Amniotic epithelial cell (primary cell): ENCODE measurements at places on chromosomes 6 and 20.

DNA sequence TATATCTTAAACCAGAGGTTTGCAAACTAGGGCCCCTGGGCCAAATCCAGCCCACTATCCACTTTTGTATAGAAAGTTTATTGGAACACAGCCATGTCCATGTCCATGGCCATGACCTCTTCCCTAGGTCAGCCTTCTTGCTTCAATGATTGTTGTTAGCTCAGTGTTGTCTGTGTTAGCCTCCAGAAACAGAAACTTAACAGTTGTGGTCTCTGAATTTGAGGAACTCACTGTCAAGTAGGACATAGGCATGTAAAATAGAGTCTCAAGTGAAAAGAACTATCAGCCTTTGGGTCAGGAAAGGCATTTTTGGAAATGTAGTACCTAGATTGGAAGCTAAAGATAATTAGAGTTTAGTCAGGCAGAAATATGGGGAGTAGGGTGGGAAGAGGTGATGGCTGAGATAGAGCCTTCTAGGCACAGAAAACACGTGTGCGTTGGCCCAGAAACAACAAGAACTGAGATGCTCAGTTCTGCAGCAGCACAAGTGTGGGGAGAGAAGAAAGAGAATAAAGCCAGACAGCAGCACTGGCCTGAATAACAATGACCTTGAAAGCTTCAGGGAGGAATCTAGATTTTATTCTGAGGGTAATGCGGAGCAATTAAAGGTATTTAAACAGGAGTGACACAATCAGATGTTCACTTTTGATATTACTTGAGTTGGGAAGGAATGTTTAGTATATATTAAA lies 87.0 kb upstream of the OLIG3 start:
- DNase-seq: no peak

GRCh38 chr6:22880686-22881433 lies 311.5 kb downstream of the HDGFL1 start:
- DNase-seq: peak; percentile 99

GRCh38 chr6:12473494-12473893 lies 183.3 kb downstream of the EDN1 start:
- no peak for DNase-seq

GRCh38 chr6:105433723-105434122 lies 30.8 kb upstream of the PREP start:
- no peak for DNase-seq

- DNase-seq: no peak
These were observed 29.2 kb upstream of the CNKSR3 start for GRCh38 chr6:154539593-154540269.

DNA sequence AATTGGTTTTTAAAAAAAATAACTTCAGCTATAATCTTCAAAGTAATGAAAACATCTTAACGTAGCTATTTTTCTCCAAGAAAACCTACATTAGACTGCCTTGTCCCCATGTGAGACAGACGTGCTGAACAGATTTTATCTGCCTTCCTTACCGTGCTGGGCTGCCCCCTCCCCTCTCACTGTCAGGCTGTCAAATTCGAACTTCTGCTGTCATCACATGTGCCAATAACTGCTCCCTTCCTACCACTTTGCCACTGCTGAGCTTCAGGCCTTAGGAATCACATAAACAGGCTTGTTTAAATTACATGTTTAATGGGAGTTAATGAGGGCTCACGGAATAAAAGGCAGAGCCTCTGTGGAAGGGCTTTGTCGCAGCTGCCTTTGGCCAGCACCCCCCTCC lies 77.0 kb upstream of the NHSL1 start:
- no peak for DNase-seq

DNA sequence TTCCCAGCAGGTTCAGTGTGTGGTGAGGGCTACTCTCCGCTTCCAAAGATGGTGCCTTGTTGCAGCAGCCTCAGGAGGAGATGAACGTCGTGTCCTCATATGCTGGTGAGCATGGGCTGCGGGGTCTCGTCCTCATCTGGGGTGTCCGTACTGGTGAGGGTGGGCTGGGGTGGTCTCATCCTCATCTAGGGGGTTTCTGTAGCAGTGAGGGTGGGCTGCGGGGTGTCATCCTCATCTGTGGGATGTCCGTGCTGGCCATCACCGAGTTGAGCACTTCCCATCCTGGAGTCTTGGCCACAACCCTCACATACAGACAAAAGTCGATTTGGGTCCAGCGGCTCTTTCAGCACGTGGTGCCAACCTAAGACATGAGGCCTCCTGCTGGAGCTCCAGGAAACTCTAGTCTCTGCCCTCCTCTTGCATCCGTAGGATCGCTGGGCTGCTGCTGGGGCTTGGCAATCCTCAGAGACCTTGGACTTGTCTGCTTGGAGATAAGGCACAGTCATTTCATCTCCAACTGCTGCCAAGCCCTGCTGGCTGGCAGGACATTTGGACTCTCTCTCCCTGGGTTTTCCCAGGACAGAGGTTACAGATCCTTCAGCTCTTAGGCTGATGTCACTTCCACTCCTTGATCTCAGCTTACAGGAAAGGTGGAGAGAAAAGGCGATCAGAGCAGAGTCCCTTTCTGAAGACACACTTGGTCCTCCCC lies 160.4 kb downstream of the PACRG start:
- DNase-seq: no peak
